ENCODE measurements at places on chromosomes 5 and 9.

DNA sequence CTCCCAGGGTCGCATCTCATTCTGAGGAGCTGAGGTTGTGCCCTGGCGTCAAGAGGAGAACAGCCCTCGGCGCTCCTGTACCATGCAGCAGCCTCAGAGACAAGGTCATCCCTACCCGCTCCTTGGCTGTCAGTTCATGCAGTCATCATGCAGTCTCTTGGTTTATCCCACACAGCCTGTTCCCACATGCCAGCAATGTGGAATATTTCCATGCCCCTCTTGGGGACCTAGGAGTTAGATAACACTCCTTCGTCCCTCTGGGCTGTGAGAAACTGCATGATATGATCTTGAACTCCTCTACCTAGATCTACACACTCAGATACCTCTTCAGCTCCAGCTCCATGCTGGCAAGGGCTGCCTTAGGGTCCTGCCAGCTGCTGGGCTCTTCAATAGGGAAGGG is 97.6 kb downstream of the BOD1 start:
- DNase-seq, result no peak

- no peak for DNase-seq
These were observed 925 bp downstream of the ABHD17B start for GRCh38 chr9:71909887-71910649.

- DNase-seq, result no peak
These were observed 127.7 kb downstream of the ZDHHC21 start for GRCh38 chr9:14565352-14566016.

GRCh38 chr9:137785704-137786161 is 91.8 kb upstream of the CACNA1B start:
- no peak for DNase-seq

- no peak for DNase-seq
These were observed 5.7 kb downstream of the TBCA start for GRCh38 chr5:77770293-77771005.

All from pulmonary artery endothelial cell (primary cell).